LoVo (cell line): ENCODE measurements at places on chromosomes 2 and 18.

- DNase-seq = no peak
These were observed 63.2 kb downstream of the ADI1 start for GRCh38 chr2:3456125-3456524.

DNA sequence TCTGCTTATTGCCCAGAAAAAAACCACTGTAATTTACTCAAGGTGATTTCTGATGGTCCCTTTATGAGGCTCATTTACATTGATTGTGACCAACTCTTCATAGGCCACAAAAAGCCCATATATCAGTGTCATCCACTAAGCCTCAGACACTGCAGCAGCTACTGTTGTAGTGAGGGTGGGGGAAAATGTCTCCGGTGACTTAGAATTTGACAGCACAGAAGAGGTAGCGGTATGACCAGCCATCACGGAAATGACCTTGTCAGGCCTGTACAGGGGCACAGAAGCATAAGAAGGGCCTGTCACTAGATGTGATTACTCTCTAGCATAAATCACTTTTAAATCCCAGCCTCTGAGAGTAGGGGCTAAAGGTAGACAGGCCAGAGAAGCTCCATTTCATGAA lies 190.3 kb downstream of the PAX3 start:
- no peak for DNase-seq

- DNase-seq = no peak
These were observed 79.7 kb downstream of the TMEM17 start for GRCh38 chr2:62426154-62426912.

- no peak for DNase-seq
These were observed 40.6 kb upstream of the EDAR start for GRCh38 chr2:109029490-109030201.

- no peak for DNase-seq
These were observed 26.9 kb downstream of the AGAP1 start for GRCh38 chr2:235520787-235521186.

- DNase-seq = peak; percentile 89
These were observed 2.4 kb downstream of the SMCHD1 start for GRCh38 chr18:2657788-2658458.

- DNase-seq = no peak
These were observed 146.5 kb downstream of the FAM210A start for GRCh38 chr18:13579874-13580273.

- no peak for DNase-seq
These were observed 83.3 kb upstream of the FAM136A start for GRCh38 chr2:70385204-70385603.

GRCh38 chr2:233258211-233258610 lies 6.7 kb downstream of the ATG16L1 start:
- DNase-seq = no peak

- no peak for DNase-seq
These were observed 32.1 kb downstream of the MARCHF7 start for GRCh38 chr2:159744363-159744762.
